ENCODE measurements at places on chromosomes 7 and 10.
A peak's percentile ranks its signal among the peaks of the same experiment; 100 is the strongest.

- no peak for DNase-seq
These were observed 15.9 kb downstream of the TMEM176B start for GRCh38 chr7:150784120-150784736.

- peak; percentile 83 for DNase-seq
These were observed at the start of the genes PDZD7 and SFXN3 for GRCh38 chr10:101031128-101031795. Gene PDZD7, minus strand, starts transcription at chr10:101031129. Its CDS starts 910 bp downstream, at chr10:101030219. Gene SFXN3, plus strand, starts transcription at chr10:101031234. Its CDS starts 3,461 bp downstream, at chr10:101034695.

- no peak for DNase-seq
These were observed 337.6 kb downstream of the FRMD4A start for GRCh38 chr10:13993169-13993568.

DNA sequence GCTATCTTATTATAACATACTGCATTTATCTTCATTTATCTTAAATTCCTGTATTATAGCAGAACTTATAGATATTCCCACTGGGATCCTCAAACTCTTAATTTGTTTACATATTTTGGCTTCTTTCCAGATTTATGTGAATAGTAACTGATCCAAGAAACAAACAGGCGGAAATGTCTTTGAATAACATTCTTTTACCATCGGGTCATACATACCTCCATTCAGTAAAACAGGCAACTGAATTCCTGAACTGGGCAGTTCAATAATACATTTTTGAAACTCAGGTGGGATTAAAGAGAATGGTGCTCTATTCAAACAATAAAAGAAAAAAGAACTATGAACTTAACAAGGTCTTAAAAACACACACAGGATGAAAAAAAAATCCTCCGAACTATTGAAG is 337.4 kb downstream of the CRPPA start:
- no peak for DNase-seq

DNA sequence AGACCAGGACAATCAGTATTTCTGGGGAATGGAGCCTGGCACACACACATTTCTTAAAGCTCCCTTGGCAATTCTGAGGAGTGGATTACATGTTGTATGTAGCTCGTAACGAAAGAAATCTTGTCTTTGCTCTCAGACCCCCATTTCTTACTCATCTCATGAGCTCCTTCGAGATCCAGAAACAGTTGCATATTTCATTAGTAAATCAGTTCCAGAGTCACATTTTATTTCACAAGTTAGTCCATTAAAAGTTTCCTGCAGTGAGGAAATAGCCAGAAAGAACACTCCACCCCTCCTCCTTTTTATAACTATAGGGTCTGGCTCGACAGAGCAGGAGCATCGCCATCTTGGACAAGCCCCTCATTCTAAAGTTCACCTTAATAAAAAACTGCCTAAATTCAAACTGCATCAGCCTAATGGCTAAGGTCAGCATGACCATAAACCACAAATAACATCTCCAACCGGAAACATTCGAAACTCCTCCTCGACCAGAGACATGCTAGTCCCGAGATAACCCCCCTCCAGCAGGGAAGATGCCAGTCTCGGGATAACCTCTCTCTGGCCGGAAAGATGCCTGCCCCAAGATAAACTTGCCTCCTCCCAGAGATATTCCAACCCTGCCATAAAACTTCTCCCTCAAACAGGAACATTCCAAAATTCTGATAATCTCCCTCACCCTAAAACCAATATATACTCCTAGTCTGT is 7.4 kb downstream of the EGFR start:
- DNase-seq: no peak

GRCh38 chr10:323651-324293 is 188.5 kb downstream of the ZMYND11 start:
- DNase-seq: peak; percentile 13

DNA sequence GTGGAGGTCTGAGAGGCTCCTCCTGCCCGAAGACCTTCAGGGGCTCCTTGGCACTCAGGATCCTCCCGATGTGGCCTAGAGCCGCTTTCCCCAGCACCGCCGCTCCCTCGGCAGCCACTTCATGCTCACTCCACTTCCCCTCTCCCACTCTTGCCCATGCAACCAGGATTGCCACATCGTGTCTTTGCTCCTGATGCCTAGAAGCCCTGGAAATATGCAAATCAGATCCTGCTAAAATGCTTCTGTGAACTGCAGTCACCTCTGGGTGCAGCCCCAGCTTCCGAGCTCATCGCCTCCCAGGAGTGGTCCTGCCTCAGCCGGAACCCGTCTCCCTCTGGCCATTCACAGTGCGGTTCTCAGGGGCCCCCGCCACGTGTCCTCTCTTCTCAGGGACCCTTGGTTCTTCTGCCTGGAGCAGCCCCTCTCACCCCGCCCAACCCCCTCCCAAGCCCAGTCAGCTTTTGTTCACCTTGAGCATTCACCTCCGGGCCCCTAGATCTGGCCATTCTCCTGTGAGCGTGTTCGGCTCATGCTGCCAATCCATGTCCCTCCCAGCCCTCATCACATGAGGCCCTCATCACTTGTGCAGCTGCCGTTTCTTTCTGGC is 175.5 kb downstream of the ADARB2 start:
- no peak for DNase-seq

GRCh38 chr7:28358423-28358868 is 53.9 kb upstream of the CREB5 start:
- DNase-seq: no peak

DNA sequence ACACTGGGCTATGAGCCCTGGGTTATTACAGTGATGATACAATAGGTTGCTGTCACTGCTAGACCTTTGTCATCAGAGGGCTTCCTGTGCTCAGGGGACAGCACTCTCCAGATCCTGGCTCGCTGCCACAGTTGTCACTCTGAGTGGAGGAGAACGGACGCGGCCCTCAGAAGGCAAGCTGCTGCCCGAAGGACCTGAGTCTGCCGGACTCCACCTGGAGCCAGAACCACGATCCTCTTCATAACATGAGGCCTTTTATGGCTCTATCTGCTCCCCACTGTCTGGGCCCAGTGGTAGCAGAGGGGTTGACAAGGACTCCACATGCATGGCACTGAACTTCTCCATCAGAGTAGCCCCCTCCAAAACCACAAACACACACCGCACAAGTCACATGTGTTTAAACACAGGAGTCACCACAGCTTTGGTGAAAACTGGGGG is 94.7 kb upstream of the EFCAB10 start:
- DNase-seq: no peak
